ENCODE measurements at places on chromosomes 5 and 9. TPM values are rescaled to one million over a fixed set of nuclear protein-coding genes. Genes with fewer than 3 reads are reported as not detected.

Gene PCDHGC4
- total RNA-seq, result 6.3 TPM

Gene ENTREP1
- not detected for total RNA-seq

Gene PFN3
- not detected for total RNA-seq

Gene HTR4
- not detected for total RNA-seq

Gene INSL4
- not detected for total RNA-seq

Gene IL3
- not detected for total RNA-seq

Gene RNF183
- total RNA-seq, result not detected

Gene QRFP
- not detected for total RNA-seq

Gene MEGF10
- total RNA-seq, result 14.4 TPM

Gene MARCOL
- not detected for total RNA-seq

Gene CFAP157
- 0.16 TPM for total RNA-seq

Gene ADGRV1
- 0.24 TPM for total RNA-seq

Gene IL5
- total RNA-seq, result not detected
